Lung microvascular endothelial cell (primary cell): ENCODE measurements at places on chromosomes 6 and 20. TPM values are rescaled to one million over a fixed set of nuclear protein-coding genes. Genes with fewer than 3 reads are reported as not detected.

Gene C6orf15
- total RNA-seq: not detected in 2 replicates

Gene MYO6
- total RNA-seq: 22.2 and 26.4 TPM in 2 replicates

Gene LY6G6C
- total RNA-seq: not detected in 2 replicates

Gene HLA-C
- 64.7 and 247 TPM in 2 replicates for total RNA-seq

Gene DUSP15
- total RNA-seq: 0.65 and 0.79 TPM in 2 replicates

Gene E2F1
- 2.8 and 3.9 TPM in 2 replicates for total RNA-seq

Gene DEFB124
- not detected in 2 replicates for total RNA-seq

Gene TRAM2
- 14.3 and 17.7 TPM in 2 replicates for total RNA-seq

Gene MUC21
- total RNA-seq: not detected in 2 replicates

Gene ADAM33
- total RNA-seq: under 0.01 TPM in 1 of 2 replicates, not detected in the other

Gene NMBR
- total RNA-seq: not detected in 2 replicates

Gene ZBTB22
- 11.3 and 20.0 TPM in 2 replicates for total RNA-seq

Gene HLA-DRB1
- total RNA-seq: 0.40 and 1.5 TPM in 2 replicates

Gene DEFB118
- total RNA-seq: not detected in 2 replicates

Gene PCK1
- not detected in 2 replicates for total RNA-seq

Gene OR12D1
- not detected in 2 replicates for total RNA-seq

Gene HLA-DQB1
- 0.20 TPM in 1 of 2 replicates, not detected in the other for total RNA-seq

Gene SLC22A1
- not detected in 2 replicates for total RNA-seq

Gene PPP1R14C
- not detected in 2 replicates for total RNA-seq

Gene BPHL
- total RNA-seq: 7.9 and 8.5 TPM in 2 replicates

Gene DDO
- total RNA-seq: 1.7 and 2.6 TPM in 2 replicates

Gene RAMACL
- 1.3 and 2.6 TPM in 2 replicates for total RNA-seq

Gene ZBTB12
- 2.2 and 3.6 TPM in 2 replicates for total RNA-seq

Gene EPM2A
- 5.0 and 10.5 TPM in 2 replicates for total RNA-seq

Gene SLC22A2
- not detected in 2 replicates for total RNA-seq
